ENCODE measurements at places on chromosomes 2 and 18.

DNA sequence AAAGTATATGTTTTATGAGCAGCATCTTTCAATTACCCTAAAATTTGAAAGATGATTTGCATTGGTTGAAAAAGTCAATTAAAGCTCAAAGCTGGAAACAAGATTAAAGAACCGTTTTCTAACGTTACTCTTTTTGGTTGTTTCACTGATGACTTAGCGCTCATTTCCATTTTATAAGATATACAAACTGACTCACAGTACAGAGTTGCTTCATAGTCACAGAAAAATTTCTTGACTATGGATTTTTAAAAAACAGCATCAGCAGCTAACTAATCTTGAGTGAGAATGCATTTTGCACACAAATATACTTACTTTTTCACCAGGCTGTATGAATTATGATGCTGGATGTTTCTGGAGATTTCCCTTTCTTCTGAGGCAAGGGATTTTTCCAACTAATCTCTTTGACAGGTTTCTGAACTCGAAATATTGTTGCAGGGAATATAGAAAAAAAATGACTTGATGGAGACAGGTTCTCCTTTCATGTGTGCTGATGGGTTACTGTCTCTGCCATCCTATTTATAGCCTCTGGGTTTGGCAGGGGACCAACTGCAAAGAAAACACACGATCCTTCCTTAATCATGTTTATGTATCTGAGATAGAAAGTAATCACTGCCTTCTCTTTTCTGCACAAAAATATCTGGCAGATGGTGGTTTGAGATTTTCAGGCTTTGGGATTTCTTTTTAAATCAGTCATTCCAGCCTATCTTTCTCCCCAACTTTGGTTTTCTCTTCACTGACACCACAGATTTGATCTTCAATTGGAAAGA, 129.4 kb upstream of the DAPL1 start:
- DNase-seq: no peak

DNA sequence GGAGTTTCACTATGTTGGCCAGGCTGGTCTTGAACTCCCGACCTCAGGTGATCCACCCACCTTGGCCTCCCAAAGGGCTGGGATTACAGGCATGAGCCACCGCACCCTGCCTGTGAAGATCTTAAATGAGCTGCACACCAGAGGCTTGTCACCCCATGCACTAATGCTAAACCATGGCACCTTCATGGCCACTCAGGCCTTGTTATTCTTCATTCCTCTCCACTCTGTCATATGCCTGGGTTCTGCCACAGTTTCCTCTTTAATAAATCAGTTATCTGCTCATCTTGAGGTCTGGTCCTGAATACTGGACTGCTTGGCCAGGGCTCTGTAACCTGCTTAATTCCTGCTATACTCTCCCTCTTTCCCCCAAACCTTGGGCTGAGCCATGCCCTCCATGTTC, 303.9 kb upstream of the FBXO11 start:
- DNase-seq: no peak

GRCh38 chr18:9755615-9756014, 47.5 kb downstream of the RAB31 start:
- no peak for DNase-seq

DNA sequence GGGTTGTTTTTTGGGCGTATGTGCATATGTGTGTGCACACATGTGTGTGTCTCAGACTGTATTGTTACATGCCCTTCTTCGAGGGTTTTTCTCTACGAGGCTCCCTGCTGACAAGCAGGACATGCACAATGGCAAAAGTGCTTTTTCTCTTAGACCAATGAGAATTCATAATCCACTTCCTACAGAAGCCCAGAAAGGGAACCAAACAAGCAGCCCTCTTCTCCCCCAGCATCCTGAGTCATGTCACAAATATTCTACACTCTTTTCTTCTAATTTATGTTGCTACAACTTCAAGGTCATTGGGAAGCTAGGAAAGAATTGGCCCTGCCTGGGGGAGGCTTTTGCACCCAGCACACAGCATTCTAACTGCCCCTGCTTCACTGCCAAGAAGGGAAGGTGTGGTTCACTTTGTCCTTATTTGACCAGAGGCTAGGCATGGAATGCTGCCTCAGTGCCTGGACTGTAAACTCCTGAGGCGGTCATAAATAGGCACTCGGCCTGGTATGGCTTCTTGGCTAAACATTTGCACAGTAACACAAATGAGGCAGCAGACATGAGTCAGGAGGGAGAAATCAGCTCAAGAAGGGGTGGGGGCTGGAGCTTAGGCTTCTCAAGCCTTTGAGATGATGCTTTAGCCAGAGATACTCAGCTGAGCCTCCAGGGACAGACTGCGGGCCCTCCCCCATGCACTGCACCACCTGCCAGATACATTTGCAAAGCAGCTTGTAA, 92.7 kb upstream of the KLF7 start:
- no peak for DNase-seq

DNA sequence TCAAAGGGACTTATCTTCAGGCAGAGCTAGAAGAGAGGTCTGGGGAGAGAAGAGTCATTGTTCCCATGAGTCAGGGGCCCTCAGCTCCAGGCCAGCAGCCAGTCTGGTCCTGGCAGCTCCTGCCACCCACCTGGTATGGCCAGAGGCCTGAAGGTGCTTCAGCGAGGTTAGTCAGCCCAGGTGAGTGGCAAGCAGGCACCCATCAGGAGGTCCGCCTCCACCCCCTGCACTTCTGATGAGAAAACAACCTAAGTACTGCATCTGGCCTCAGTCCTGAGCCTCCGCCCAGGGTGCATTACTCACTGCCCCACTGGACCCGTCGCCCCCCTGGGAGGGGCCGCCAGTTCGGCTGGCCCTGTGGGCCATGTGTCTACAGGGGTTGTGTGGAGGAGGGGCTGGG, 130.2 kb downstream of the INHBB start:
- DNase-seq: no peak

DNA sequence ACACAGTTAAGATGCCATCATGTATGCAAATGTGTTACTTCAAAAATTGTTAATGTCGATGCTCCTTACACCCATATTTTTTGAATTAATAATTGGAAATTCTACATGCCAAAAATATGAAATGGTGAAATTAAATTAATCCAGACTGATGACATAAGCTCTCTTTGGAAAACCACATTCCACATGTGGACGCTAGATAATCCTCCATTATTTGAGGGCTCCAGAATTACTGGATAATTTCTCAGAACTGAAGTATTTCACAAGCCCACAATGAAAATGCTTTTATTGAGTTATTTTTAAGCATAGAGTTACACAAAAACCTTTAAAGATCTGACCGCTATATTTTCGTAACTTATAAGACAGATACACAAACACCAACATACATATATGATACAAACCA, 47.8 kb downstream of the FARSB start:
- no peak for DNase-seq

DNA sequence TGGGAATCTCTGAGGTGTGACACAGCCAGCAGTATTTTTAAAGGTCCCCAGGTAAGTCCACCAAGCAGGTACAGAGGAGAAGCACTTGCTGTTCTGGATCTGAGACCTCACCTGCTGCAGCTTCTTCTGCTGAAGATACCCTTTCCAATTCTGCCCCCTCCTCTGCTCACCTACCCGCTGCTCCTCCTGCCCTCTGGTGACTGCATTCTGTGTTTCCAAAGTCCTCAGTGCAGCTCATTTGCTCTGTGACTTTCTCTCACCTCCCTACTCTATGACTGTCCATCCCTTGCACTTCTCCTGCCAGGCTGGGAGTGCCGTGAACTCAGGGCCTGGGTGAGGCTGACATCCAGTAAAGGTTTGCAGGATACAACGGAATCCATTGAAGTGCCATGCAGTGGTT, 205.2 kb upstream of the LYPD1 start:
- no peak for DNase-seq

GRCh38 chr2:187003038-187003554, 154.1 kb upstream of the ZSWIM2 start:
- DNase-seq: no peak

GRCh38 chr2:119696005-119696404, 17.0 kb downstream of the TMEM177 start:
- no peak for DNase-seq

DNA sequence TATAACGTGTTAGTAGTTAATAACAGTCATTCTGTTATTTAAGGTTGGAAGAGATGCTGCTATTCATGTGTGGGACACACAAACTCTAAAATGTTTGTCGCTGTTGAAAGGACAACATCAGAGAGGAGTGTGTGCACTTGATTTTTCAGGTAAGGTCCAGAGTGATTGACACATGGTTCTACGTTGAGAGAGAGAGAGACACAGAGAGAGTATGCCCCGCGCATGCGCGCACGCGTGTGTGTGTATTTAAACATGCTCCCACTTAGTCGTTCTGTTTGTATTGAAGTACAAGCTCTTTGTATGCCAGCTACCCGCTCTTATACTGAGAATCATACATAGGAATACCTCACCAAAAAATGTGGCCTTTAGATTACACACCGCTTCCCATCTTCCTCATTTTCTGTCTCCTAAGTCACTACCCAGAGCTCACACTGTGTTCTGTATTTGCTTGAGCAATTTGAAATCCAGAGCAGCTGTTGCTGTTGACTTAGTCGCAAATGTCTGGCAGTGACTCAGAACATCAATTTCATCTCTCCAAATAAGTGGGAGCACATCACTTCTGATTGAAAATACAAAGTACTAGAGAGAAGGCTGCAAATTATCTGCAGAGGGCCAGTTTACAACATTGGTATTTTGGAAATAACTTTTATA, 148.1 kb downstream of the EML6 start:
- DNase-seq: no peak

DNA sequence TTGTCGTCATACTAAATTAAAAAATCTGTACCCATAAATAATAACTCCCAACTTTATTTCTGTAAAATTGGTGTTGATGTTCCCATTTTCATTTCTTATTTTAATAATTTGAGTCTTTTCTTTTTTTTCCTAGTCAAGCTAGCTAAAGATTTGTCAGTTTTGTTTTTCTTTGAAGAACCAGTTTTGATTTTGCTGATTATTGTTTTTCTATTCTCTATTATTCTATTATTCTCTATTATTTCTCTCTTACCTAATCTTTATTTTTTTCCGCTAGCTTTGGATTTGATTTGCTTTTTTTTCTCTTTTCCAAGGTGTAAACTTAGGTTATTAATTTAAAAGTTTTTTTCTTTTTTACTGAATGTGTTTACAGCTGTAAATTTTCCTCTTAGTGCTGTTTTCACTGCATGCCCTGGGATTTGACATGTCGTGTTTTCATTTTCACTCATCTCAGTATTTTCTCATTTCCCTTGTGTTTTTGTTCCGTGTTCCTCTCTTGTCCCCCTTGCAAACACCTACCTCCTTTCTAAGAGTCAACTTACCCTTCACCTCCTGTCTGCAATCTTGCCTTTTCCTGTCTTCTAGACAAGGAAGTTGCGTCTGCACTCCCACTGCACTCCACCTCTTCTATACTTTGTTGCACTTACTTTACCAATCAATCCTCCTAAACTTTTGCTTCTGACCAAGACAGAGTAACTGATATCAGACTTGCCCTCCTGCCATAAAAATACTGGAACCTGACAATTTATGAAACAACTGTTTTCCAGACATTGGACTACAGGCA, 18.8 kb downstream of the PSMG2 start:
- no peak for DNase-seq

GRCh38 chr2:187686416-187687024, 132.3 kb upstream of the TFPI start:
- DNase-seq: no peak

Measured in CD4-positive, alpha-beta T cell treated with Interleukin-12 subunit alpha and Interleukin-12 subunit beta, for 1 hour (primary cell).